ENCODE measurements at places on chromosomes 1 and 21.
A peak's percentile ranks its signal among the peaks of the same experiment; 100 is the strongest.

- no peak for DNase-seq
Observed at GRCh38 chr1:205827623-205828022, 14.6 kb upstream of the SLC41A1 start.

- DNase-seq: no peak
Observed at GRCh38 chr1:53638360-53639035, 100.5 kb downstream of the GLIS1 start.

DNA sequence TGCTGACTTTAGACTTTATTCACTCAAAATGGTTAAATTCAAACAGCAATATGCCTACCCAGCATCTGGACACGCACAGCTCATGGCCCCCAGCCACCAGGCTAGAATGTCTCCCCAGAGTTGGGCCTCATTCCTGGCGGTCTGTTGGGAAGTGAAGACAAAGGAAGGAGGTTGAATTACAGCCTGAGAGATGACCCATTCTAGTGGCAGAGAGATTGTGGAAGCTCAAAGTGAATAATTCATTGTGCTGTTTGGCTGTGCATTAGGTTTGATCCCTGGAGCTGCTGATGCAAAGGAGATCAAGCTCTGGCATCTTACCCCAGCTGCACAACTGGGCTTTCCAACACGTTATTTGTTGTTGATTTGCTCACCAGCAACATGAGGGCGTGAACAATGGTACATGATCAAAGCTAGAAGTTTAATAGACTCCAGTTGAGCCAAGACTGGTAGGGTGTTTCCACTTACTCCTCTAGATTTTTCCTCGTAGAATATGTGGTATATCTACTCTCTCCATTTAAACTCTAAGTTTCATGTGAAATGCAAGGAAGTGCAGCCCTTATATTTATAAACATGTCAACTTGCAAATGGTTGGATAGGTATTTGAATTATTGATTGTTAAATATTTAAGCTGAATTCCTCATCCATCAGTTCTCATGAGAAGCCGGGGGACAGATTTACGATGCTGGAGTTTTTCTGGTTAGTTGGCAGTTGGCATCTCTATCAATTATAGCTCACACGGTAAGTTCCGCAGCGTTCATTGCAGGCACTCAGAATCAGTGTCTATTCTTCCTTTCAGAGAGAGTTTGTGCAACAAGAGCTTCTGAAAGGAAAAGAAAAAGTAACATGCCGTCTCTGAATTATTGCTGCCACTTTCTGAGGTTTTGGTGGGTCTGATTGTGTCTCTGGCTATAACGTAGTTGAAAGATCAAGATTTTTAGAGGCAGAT lies 222.7 kb downstream of the TM2D1 start:
- DNase-seq: no peak

GRCh38 chr1:218880484-218881060 lies 293.1 kb upstream of the LYPLAL1 start:
- no peak for DNase-seq

GRCh38 chr1:66055092-66055491 lies 262.4 kb downstream of the PDE4B start:
- no peak for DNase-seq

GRCh38 chr1:26161415-26162219 lies 2.7 kb downstream of the FAM110D start:
- DNase-seq: peak; percentile 63

DNA sequence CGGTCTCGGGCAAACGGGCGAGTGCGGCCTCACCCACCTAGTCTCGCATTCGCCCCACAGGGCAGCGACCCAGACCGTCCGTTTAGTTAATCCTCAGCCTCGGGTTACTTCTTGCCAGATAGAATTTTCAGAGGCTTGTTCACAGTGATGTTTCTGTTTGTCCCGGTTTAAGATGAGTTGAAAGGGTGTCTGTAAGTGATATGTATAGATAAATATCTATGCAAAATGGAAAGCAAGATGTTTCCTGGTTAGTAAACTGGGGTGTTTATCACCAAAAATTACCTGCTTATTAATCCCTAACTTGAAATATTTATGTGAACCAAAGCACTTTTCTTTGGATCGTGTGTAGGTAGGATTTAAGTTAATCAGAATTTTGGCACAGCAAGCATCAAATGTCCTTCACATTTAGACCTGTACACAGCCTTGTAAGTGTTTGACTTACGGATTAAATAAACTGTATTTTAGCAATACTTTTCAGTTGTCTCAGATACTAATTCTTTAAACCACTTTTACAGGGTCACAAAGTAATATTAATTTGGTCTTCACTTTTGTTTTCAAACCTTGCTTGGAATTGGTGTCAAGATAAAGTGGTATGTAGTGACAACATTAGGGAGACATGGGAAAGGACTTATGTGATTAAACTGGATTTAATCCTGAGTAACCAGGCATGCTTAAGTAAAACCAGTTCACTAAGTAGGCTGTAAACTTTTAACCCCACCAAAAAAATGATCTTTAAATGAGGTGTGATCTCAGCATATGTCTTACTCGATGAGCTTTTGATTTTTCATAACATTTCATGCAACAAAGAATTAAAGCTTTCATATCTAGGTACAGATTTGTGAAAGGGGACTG lies 914 bp downstream of the ZNF326 start:
- DNase-seq: no peak

DNA sequence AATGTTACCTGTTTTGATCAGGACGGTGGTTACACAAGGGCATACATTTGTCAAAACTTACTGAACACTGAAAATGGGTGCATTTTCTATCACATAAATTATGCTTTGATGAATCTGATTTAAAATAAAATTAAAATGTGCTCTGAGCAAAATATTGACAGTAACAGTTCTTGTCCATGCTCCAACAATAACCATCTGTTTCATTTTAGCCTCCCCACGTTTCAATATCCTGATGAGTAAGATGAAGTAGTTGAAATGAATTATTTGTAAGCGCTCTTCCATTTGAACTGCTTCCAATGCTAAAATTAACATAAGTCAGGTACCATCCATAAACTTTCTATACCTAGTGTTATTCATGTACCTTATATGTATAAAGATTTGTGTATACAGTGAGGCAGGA lies 365.4 kb downstream of the LTN1 start:
- no peak for DNase-seq

DNA sequence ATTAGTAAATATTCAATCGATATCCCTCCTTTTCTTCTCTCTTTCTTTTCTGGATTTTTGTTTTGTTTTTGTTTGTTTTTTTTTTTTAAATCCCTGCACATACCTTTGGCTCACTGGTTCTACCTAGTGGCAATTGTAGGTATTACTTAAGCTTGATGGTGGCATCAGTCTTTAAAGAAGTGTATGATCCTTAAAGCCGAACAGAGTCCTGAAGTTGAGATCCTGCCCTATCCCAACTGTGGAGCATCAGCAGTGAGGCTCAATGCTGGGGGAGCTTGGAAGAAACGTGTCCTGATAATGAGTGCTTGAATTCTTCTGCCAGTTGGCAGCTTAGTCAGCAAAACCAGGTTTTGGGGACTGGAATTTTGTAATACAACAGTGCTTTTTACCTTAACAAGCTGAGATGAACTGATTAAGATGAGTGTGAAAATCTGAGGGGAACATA lies 60.8 kb downstream of the FASLG start:
- no peak for DNase-seq

GRCh38 chr1:160671603-160672517 lies 25.0 kb upstream of the SLAMF1 start:
- DNase-seq: no peak

DNA sequence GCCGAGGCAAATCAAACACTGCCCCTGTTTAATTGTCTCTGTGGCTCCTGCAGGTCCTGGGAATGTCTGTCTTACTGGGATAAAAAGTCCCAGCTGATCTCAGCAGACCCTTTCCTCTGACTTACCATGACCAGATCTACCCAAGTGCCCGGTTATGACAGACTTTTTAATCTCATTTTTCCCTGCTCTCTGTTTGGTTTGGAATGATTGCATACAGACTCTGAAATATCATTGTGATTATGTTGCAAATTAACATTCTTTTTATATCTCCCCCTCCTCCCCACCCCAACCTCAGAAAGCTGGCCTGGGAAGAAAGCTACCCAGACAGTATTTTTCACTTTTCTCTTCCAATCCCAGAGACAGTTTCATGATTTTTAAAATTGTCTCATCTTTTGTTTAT lies 16.3 kb downstream of the RAB7B start:
- no peak for DNase-seq

DNA sequence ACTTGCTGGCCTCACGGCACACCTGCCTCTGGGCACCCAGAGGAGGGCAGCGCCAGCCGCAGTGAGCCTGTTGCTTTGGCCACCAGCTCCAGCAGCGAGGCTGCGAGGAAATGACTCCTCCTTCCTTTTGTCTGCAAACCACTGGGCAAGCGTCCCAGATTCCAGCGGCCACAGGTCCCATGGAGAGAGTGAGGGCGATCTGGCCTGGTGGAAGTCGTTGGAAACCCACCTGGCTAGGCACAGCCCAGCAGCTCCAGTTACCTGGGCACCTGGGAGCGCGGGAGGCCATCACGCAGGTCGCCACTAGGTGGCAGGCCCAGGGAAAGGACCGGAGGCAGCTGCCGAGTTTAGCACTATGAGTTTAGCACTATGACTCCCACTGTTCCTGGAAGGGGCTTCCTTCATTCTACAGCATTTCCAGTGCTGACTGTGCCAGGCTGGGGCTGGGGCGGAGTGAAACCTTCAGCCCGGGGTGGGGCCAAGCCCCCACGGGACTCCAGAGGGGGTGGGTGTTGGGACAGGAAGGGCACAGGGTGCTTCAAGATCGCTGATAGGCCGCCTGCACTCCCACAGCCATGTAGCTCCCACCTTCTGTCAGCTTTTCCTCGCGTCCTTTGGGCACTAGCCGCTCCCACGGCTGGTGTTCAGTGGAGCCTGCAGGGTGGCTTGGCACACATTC lies 1.1 kb upstream of the ESPN start:
- DNase-seq: no peak

DNA sequence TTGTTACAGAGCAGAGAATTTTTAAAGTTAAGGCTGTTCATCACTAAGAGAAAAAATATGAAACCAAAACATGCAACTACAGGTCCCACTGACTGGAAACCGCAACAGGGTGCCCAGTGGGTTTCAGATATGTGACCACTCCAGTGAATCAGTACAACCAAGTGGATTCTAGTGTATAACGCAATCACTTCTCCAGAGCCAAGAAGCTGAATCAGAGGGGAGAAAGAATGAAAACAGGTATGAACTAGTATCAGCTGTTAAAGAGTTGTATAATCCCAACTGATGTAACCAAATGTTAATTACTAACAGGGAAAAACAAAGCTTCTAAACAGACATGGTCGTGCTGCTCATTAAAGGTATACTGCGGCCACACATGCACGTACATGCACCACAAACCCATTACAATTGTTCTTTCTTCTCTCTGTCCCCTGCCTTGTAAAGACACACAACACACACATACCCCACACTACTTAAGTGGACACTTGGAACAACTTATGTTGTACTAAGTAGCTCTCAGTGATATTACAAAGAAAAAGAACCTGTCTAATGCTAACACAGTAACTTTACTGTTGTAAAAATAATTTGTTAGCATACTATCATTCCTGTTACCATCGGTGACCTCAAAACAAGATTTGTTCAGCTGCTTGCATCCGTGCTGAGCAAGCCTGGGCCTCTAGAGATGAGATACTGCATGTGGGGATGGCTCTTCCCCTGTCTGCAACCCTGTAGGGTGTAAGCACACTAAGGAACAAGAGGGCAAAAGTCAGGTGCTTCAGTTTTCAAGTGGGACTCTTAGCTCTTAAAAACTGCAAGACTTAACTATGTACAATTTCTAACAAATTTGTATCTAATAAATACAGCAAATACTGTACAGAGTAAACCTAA lies 74.2 kb downstream of the PTPN14 start:
- no peak for DNase-seq

DNA sequence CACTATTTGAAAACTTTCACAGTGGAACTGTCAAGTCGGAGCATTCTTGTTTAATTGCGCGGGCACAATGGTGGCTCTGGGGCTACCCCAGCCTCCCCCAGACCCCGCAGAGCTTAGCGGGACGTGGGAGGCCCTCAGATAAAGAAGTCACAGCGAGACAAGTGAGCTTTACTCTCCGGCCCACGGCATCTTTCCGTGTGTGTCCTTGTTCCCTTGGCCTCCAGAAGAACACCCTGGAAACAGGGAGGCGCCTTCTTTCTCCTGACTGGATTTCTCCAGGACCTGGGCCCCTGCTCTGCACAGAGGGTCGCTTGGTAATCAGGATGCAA lies 382.8 kb downstream of the RRAGC start:
- DNase-seq: no peak

DNA sequence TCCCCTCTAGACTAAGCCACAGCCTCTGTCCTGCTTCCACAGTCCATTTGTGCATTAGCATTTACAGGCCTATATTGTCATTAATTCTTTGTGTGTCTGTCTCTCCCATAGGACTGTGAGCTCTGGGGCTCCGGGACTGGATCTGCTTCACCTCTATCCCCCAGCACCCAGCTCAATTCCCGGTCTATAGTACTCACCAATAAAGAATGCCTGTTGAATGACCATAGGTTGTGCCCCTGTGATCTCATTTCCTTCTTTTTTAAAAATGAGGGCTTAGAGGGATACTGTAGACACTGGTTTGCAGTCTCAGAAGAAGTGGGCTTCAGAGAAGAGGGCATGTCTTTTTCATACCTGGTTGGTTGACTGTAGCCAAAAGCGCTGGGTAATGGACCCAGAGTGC lies 8.8 kb upstream of the POU3F1 start:
- no peak for DNase-seq

DNA sequence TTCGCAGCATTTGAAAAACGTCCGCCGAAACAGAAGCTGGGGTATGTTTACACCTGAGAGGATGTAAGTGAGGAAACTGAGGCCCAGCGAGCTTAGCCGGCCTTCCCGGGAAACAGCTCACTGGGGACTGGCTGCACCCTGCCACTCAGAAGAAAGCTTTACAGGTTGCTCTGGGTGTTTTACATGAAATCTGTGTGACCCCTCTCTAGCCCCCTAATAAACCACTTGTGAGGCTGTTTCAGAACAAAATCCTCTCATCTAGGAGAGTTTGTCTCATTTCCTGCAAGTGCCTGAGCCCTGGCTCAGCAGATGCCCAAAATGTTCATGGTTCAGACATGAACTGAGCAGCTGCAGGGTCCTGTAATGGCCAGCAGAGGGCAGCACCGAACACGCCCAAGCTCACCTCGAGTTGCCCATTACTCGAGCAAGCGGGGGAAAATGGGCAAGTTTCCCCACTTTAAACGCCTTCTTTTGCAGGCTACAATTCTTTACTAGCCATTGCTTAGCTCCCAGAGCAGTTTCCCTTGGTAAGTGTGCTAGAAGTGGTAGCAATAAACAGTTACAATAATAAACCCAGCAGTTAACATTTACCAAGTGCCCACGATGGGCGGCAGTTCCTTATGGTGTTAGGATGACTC lies 76.4 kb downstream of the FHAD1 start:
- peak; percentile 68 for DNase-seq

DNA sequence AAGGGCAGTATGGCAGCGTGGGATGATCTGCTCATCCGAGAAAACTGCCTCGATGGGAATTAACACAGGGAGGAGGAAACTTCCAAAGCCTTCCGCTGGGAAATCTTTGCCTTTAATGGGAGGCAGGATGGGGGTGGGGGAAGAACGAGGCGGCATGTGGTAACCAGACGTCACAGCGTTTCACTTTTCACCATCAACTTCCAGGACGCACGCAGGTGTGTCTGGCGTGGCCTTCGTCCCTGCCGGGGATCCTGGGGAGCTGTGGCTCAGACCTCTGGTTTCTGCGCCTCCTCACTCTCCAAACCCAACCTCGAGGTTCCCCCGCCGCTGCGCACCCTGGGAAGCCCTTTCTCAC lies 282 bp downstream of the RSPH1 start:
- DNase-seq: no peak

All from CMK (cell line).